ENCODE measurements at places on chromosomes 4 and X.

DNA sequence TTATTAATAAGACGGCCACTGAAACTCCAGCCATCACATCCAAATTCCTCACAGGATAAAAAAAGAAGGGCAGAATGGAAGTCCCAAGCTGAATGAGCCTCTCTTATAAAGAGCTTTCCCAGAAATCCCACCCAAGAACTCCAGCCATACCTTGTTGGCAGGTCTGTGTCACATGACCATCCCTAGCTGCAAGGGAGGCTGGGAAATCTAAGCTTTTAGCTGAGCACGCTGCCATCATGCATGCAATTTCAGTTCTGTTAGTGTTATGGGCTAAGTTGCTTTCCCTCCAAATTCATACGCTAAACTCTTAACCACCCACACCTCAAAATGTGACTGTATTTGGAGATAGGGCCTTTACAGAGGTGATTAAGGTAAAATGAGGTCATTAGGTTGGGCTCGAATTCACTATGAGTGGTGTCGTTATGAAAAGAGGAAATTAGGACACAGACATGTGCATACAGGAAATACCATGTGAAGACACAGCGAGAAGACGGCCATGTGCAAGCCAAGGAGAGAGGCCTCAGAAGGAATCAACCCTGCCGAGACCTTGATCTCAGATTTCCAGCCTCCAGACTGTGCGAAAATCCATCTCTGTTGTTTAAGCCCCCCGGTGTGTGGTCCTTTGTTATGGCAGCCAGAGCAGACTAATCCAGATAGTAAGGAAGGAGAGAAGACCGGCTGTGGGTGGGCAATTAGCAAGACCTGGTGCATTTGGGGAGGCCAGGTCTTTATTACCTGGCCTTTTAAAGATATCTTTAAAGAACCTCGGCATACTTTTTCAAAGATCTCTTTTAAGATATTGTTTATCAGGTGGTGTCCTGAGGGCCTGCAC, 317.6 kb downstream of the BCOR start:
- no peak overlapping the region for H3K4me3 ChIP-seq
- H3K27ac ChIP-seq, result no peak overlapping the region
- DNase-seq, result no peak
- no peaks in the 10 kb centered on the region for H3K4me1 ChIP-seq
- H3K27me3 ChIP-seq, result no peaks in the 10 kb centered on the region

GRCh38 chr4:126136922-126137781, 822.4 kb downstream of the FAT4 start:
- H3K27me3 ChIP-seq, result no peaks in the 10 kb centered on the region
- H3K36me3 ChIP-seq, result no peaks in the 10 kb centered on the region
- no peak overlapping the region for H3K4me3 ChIP-seq
- DNase-seq, result no peak
- no peak overlapping the region for H3K27ac ChIP-seq

- no peak overlapping the region for H3K27ac ChIP-seq
- no peaks in the 10 kb centered on the region for H3K36me3 ChIP-seq
- no peak for DNase-seq
- H3K4me1 ChIP-seq, result no peaks in the 10 kb centered on the region
- H3K4me3 ChIP-seq, result no peak overlapping the region
These were observed 788.4 kb downstream of the RPA4 start for GRCh38 chrX:97672138-97672537.

DNA sequence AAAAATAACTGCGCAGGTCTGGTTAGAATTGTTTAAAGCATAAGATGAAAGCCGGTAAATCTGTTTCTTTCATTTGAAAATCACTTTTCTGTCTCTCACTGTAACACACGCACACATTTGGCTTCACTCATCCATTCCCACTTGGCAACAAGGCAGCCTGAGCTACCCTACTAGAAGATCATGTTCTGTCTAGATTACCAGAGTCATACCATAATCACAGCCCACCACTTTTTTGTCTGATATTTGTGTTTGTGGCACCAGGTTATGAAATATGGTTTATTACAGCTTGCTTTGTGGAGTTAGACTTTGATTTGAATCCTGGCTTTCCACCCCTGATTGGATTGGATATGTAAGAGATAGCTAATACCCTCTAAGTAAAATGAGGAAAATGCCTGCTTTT, 2.2 kb downstream of the USO1 start:
- no peaks in the 10 kb centered on the region for H3K36me3 ChIP-seq
- no peak for DNase-seq
- H3K4me1 ChIP-seq, result peaks cover 47% of the 10 kb centered on the region
- no peaks in the 10 kb centered on the region for H3K27me3 ChIP-seq
- H3K4me3 ChIP-seq, result peak overlapping the region; percentile 99
- no peak overlapping the region for H3K27ac ChIP-seq

DNA sequence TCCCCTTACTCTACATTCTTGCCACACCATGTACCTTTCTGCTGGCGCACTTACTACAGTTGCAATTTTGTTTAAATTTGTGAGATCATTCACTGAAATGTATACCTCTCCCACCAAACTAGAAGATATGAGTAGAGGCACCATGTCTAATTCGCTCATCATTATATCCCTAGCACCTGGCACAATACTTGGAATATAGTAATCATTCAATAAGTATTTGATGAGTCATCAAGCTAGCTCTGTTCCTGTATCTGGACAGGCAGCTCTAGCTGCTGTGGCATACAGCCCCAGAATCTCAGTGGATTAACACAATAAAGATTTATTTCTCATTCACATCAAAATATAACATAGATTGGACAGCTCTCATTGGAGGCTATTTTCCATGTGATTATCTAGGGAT, 245.9 kb downstream of the IDS start:
- no peak overlapping the region for H3K27ac ChIP-seq
- no peaks in the 10 kb centered on the region for H3K27me3 ChIP-seq
- DNase-seq, result no peak
- H3K4me3 ChIP-seq, result no peak overlapping the region
- H3K4me1 ChIP-seq, result no peaks in the 10 kb centered on the region
- no peaks in the 10 kb centered on the region for H3K36me3 ChIP-seq

- peaks cover 17% of the 10 kb centered on the region for H3K4me1 ChIP-seq
- no peak overlapping the region for H3K27ac ChIP-seq
- H3K27me3 ChIP-seq, result no peaks in the 10 kb centered on the region
- H3K36me3 ChIP-seq, result peaks cover 44% of the 10 kb centered on the region
- H3K4me3 ChIP-seq, result no peak overlapping the region
These were observed 126.5 kb downstream of the PTPN13 start for GRCh38 chr4:86720508-86721068.

DNA sequence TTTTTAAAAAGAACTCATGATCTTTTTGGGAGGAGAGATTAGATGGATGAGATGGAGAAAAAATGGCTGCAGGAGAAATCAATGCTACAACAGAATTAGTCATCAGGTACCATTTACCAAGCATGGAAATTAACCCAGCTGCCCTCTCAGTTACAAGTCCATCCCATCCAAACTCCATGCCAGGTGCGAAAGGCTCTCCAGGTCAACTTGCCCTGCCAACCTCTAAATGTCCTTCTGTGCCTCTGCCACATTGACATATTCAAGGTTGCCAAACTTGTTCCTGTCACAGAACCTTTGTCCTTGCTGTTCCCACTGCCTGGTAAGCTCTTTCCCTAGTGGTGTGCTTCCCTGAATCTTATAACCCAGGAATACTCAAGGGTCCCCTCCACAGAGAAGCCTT, 7.2 kb downstream of the SPATA18 start:
- DNase-seq, result no peak
- H3K4me3 ChIP-seq, result no peak overlapping the region
- peaks cover 3% of the 10 kb centered on the region for H3K36me3 ChIP-seq
- no peak overlapping the region for H3K27ac ChIP-seq
- no peaks in the 10 kb centered on the region for H3K4me1 ChIP-seq

DNA sequence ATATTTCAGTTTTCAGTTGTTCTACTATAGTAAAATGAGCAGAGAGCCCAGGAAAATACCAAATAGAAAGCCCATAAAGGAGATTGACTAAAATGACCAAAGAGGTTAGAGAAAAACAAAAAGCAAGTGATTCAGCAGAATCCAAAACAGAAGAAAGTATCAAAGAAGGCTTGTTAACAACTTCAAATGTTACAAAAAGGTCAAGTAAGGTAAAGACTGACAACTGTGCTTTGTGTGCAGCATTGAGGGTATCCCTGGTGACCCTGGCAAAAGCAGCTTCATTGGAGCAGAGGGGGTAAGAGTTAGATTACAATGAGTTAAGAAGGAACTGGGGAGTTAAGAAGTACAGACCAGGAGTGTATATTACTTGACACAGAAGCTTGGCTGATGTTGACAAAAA, 317.9 kb downstream of the OPHN1 start:
- H3K27ac ChIP-seq, result no peak overlapping the region
- peaks cover 3% of the 10 kb centered on the region for H3K36me3 ChIP-seq
- peaks cover 18% of the 10 kb centered on the region for H3K4me1 ChIP-seq

DNA sequence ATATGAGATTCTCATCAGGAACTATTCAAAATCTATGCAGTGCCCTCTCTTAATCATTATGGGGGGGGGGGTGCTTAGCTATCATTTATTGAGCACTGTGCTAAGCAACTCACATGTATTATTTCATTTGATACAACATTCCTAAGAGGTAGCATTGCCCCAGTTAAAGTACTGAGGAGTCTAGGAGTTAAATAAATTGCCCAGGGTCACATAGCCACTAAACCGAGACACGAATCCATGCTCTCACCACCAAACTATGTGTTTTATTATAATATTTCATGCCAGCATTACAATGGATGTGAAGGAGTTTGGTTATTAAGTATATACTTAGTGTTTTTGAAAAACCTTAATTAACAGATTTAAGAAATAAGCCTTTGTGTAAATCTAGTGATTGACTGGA, 131.4 kb downstream of the CBR4 start:
- peaks cover 15% of the 10 kb centered on the region for H3K36me3 ChIP-seq
- peaks cover 59% of the 10 kb centered on the region for H3K4me1 ChIP-seq
- peaks cover 8% of the 10 kb centered on the region for H3K27me3 ChIP-seq
- H3K4me3 ChIP-seq, result peak overlapping the region; percentile 89
- DNase-seq, result no peak
- H3K27ac ChIP-seq, result peak overlapping the region; percentile 90

- H3K4me1 ChIP-seq, result peaks cover 3% of the 10 kb centered on the region
- H3K36me3 ChIP-seq, result no peaks in the 10 kb centered on the region
- no peak for DNase-seq
- H3K27ac ChIP-seq, result no peak overlapping the region
These were observed 5.6 kb upstream of the TEC start for GRCh38 chr4:48275247-48275646.

DNA sequence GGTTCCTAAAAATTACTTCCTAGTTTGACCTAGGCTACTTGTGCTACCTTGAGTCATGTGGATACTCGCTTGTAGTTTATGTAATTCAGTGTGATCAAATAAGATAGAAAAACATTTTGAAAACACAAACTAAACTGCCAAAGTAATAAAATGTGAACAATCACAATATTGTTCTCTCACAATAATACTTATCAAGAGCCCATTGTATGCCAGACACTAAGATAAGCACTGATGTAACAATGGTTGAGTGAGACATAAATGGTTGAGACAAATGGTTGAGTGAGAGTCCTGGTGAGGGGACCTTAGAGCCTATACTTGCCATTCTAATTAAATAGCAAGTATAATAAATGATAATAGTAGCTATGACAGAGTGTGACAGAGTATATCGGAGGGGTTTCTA, 41.7 kb downstream of the RFC1 start:
- no peaks in the 10 kb centered on the region for H3K4me1 ChIP-seq
- H3K4me3 ChIP-seq, result no peak overlapping the region
- H3K27ac ChIP-seq, result no peak overlapping the region
- no peaks in the 10 kb centered on the region for H3K27me3 ChIP-seq

- H3K27ac ChIP-seq, result peak overlapping the region; percentile 92
- H3K36me3 ChIP-seq, result no peaks in the 10 kb centered on the region
- H3K27me3 ChIP-seq, result peaks cover 2% of the 10 kb centered on the region
- peaks cover 46% of the 10 kb centered on the region for H3K4me1 ChIP-seq
- peak; percentile 48 for DNase-seq
These were observed 1.8 kb downstream of the MAML3 start for GRCh38 chr4:140152013-140152703.

GRCh38 chr4:87838205-87838604, 5.4 kb downstream of the MEPE start:
- peaks cover 31% of the 10 kb centered on the region for H3K4me1 ChIP-seq
- H3K4me3 ChIP-seq, result no peak overlapping the region
- H3K27ac ChIP-seq, result no peak overlapping the region
- H3K27me3 ChIP-seq, result no peaks in the 10 kb centered on the region
- DNase-seq, result no peak

GRCh38 chr4:76434901-76435527, at the start of gene SHROOM3:
SHROOM3 (plus strand) TSS chr4:76435229; CDS start chr4:76436053, 824 bp downstream.
- H3K27me3 ChIP-seq, result no peaks in the 10 kb centered on the region
- H3K4me3 ChIP-seq, result peak within 1 kb of the TSS; percentile 94
- H3K27ac ChIP-seq, result peak within 1 kb of the TSS; percentile 97
- peaks cover 9% of the 10 kb centered on the region for H3K36me3 ChIP-seq
- H3K4me1 ChIP-seq, result peaks cover 69% of the 10 kb centered on the region

DNA sequence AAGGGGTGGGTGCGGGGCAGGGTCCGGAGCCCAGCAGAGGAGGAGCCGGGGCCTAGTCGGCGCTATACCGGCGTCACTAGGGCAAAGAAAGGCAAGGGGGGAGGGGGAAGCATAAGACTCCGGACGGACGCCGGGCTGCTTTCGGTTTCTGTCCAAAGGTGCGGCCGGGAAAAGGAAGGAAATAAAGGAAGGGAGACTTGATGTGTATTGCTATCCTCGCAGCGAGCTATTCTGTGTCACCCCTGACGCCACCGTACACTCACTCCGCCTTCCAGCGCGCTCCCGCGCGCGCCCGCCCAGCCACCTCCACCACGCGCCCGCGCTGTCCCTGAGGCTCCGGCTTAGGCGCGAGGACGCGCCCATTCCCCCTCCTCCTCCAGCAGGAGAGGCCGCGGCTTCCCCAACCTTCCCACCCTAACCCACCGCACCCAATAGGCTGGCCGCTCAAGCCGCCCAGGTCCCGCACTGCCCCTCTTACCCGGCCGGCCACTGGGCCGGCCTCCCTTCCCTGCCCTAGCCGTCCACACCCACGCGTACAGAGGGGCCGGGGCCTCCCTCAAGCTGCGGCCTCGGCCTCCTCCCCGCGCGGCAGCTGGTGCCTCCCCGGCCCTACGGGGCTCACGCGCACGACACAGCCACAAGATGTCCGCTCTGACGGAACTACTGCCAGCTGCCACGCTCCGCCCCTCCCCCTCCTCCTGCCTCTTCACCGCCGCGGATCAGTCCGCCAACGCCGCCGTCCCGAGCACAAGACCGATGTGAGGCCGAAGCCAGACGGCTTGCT, at the start of gene UBE2D3:
UBE2D3 (minus strand) TSS at position 662 of the 784 bp plus-strand sequence. CDS start 1,043 bp downstream, outside the sequence.
- H3K4me3 ChIP-seq, result no peak within 1 kb of the TSS
- no peak within 1 kb of the TSS for H3K27ac ChIP-seq
- peaks cover 28% of the 10 kb centered on the region for H3K4me1 ChIP-seq
- no peaks in the 10 kb centered on the region for H3K27me3 ChIP-seq
- H3K36me3 ChIP-seq, result peaks cover 3% of the 10 kb centered on the region
- DNase-seq, result peak; percentile 95

GRCh38 chr4:101615652-101616051, 174.9 kb upstream of the BANK1 start:
- no peak overlapping the region for H3K4me3 ChIP-seq
- no peak for DNase-seq
- H3K27ac ChIP-seq, result no peak overlapping the region
- H3K4me1 ChIP-seq, result no peaks in the 10 kb centered on the region
- no peaks in the 10 kb centered on the region for H3K27me3 ChIP-seq
